CD4-positive, alpha-beta memory T cell (primary cell): ENCODE measurements at places on chromosomes 3 and 15. TPM values are rescaled to one million over a fixed set of nuclear protein-coding genes. Genes with fewer than 3 reads are reported as not detected.

The TMEM158 gene
- not detected for total RNA-seq

The TEX55 gene
- not detected for total RNA-seq

The SLC9C1 gene
- total RNA-seq = not detected

The FBLN2 gene
- total RNA-seq = not detected

The ADCY5 gene
- total RNA-seq = not detected

The ZNF80 gene
- 1.1 TPM for total RNA-seq

The MOBP gene
- not detected for total RNA-seq

The GPR15 gene
- total RNA-seq = 32.0 TPM

The ATP13A4 gene
- total RNA-seq = 2.3 TPM

The CCDC32 gene
- 31.7 TPM for total RNA-seq

The SLC33A1 gene
- total RNA-seq = 45.8 TPM

The CD200 gene
- 0.93 TPM for total RNA-seq

The PIGX gene
- 19.1 TPM for total RNA-seq

The CHRD gene
- total RNA-seq = not detected

The SLC7A14 gene
- not detected for total RNA-seq

The STXBP5L gene
- not detected for total RNA-seq

The GOLGA6L22 gene
- not detected for total RNA-seq

The RARB gene
- not detected for total RNA-seq

The SUCLG2 gene
- 46.1 TPM for total RNA-seq

The TLR9 gene
- 3.0 TPM for total RNA-seq

The VPS39 gene
- 120 TPM for total RNA-seq

The PEX5L gene
- total RNA-seq = not detected

The CD200R1 gene
- 29.2 TPM for total RNA-seq

The THRB gene
- total RNA-seq = not detected

The SCG3 gene
- total RNA-seq = not detected

The SLC6A1 gene
- total RNA-seq = not detected

The CPLX3 gene
- not detected for total RNA-seq

The SERINC4 gene
- 0.25 TPM for total RNA-seq

The ATR gene
- total RNA-seq = 42.3 TPM

The CCDC39 gene
- 0.29 TPM for total RNA-seq

The MYZAP gene
- 1.7 TPM for total RNA-seq

The SCG5 gene
- not detected for total RNA-seq

The LRRC34 gene
- 0.33 TPM for total RNA-seq

The MUC4 gene
- total RNA-seq = not detected

The BSN gene
- 0.15 TPM for total RNA-seq

The RTP3 gene
- total RNA-seq = not detected

The LRTM1 gene
- not detected for total RNA-seq

The SCAMP5 gene
- total RNA-seq = 0.33 TPM

The SCAANT1 gene
- not detected for total RNA-seq

The CCNDBP1 gene
- 127 TPM for total RNA-seq

The GRK7 gene
- 0.25 TPM for total RNA-seq

The TM4SF18 gene
- not detected for total RNA-seq

The SKOR1 gene
- 0.30 TPM for total RNA-seq

The RHOV gene
- not detected for total RNA-seq
